ENCODE measurements at places on chromosomes 11 and 22. TPM values are rescaled to one million over a fixed set of nuclear protein-coding genes. Genes with fewer than 3 reads are reported as not detected.

GRCh38 chr11:34784318-34784841, 131.8 kb downstream of the APIP start:
- peak overlapping the region; percentile 77 for H3K27ac ChIP-seq
- peak overlapping the region; percentile 19 for H3K4me3 ChIP-seq
- no peaks in the 10 kb centered on the region for H3K4me1 ChIP-seq
- no peaks in the 10 kb centered on the region for H3K36me3 ChIP-seq
- no peak for DNase-seq

GRCh38 chr22:40403141-40403540, 32.7 kb downstream of the SGSM3 start:
- no peak overlapping the region for H3K4me3 ChIP-seq
- H3K27me3 ChIP-seq = no peaks in the 10 kb centered on the region
- peaks cover 49% of the 10 kb centered on the region for H3K36me3 ChIP-seq
- DNase-seq = no peak
- H3K27ac ChIP-seq = no peak overlapping the region

GRCh38 chr11:26944866-26945664, 48.8 kb upstream of the FIBIN start:
- H3K27me3 ChIP-seq = no peaks in the 10 kb centered on the region
- H3K4me1 ChIP-seq = peaks cover 28% of the 10 kb centered on the region
- DNase-seq = no peak
- no peak overlapping the region for H3K27ac ChIP-seq

DNA sequence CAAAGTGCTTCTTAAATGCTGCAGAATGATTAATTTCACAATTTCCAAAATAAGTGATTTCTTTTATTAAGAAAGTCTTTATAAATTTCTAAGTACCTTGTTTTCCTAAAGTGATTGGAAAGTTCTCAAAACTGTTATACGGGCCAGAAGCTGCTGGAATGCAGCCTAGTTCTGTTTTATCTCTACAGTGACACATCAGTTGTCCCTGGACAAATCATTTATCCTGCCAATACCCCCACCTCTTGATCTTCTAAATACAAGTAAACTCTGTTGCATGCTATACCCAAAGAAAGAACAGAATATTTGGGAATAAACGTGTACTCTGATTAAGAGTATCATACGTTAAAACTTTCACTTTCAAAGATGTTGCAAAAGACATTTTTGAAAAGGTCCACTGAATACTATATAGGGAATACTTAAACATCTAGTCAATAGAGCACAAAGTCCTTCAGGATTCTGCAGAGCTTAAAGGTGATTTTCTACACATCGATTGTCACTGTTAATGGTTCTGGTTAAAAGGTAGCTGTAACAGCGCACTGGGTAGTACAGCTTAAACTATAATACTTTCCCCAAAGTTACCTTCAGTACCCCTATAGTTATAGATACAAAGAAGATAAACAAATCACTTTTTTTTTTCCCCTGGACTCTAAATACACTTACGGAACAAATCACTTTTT, 92.1 kb upstream of the APOA1 start:
- H3K27me3 ChIP-seq = no peaks in the 10 kb centered on the region
- H3K4me3 ChIP-seq = no peak overlapping the region
- H3K36me3 ChIP-seq = no peaks in the 10 kb centered on the region
- DNase-seq = no peak

DNA sequence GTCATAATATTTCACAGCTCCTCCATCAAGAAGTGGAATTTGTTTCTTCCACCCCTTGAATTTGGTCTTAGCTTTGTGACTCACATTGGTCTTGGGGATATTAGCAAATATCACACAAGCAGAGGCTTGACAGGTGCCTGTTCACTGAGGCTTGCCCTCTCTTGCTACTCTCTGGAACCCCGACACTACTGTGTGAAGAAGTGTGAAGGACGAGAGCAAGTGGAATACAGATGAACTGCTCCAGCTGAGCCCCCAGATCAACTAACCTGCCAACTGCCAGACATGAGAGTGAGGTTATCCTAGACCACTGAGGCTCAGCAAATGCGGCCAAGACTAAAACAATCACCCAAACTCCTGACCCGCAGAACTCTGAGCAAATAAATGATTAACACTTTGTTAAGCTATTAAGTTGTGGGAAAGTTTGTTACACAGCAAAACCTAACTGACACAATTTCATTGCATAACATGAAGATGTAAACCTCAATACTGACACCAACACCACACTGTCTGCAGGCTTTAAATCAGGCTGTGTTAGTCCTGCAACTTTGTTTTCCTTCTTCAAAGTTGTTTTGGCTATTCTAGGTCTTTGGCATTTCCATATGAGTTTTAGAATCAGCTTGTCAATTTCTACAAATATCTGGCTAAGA, 142.5 kb downstream of the APOL5 start:
- H3K36me3 ChIP-seq = no peaks in the 10 kb centered on the region
- no peaks in the 10 kb centered on the region for H3K27me3 ChIP-seq
- no peak overlapping the region for H3K4me3 ChIP-seq
- peaks cover 11% of the 10 kb centered on the region for H3K4me1 ChIP-seq
- no peak for DNase-seq

- DNase-seq = no peak
- no peaks in the 10 kb centered on the region for H3K36me3 ChIP-seq
- no peak overlapping the region for H3K4me3 ChIP-seq
- H3K4me1 ChIP-seq = no peaks in the 10 kb centered on the region
These were observed 636.7 kb downstream of the TBC1D22A start for GRCh38 chr22:47398921-47399790.

DNA sequence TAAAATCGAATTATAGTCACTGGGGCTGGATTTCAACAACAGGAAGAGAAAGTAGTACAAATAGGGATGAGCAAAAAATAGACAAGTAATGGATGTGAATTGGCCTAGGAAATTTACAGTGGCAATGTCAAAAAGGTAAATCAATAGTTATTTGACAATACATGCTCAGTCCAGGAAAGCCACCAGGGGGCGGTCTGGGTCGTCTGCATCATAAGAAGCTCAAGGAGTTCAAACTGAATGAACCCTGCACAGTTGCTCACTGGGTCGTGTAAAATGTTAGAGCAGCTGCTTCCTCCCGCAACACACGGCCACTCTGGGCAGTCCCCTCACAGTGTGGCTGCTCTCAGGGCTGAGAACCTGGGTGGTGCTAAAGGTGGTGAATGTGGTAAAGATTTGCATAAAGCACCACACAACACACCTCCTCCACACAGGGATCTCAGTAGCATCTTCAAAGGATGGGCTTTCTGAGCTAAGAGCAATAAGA, 85.9 kb downstream of the ZNF280B start:
- H3K36me3 ChIP-seq = no peaks in the 10 kb centered on the region
- no peaks in the 10 kb centered on the region for H3K4me1 ChIP-seq
- H3K27me3 ChIP-seq = no peaks in the 10 kb centered on the region
- no peak overlapping the region for H3K27ac ChIP-seq

PGR gene
- 0.11 TPM for total RNA-seq

C11orf65 gene
- total RNA-seq = 0.73 TPM

TSSK2 gene
- not detected for total RNA-seq

TEAD1 gene
- 32.7 TPM for total RNA-seq

OR8B2 gene
- not detected for total RNA-seq
